Activated naive CD8-positive, alpha-beta T cell treated with anti-CD3 and anti-CD28 coated beads, Interleukin-2, amount 50 U/mL, for 16 hours (primary cell): ENCODE measurements at places on chromosomes 3 and 15.

DNA sequence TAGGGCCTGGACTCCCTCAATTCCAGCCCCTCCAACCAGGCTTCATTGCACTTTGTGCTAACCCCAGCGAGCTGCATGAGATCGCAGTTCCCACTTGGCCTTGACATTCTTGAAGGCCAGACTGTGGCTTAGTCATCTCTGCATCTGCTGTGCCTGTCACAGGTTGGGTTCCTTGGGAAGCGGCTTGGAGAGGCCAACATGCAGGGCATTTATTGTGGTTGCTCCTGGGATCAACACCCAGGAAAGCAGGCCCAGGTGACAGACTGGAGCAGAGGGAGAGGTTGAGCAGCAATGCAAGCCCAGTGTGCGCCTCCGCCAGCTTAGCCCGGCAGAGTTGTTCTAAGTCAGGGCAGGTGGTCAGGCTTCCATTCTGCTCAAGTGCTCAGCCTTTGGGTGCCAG, 10.5 kb downstream of the ABCF3 start:
- DNase-seq, result no peak

- DNase-seq, result no peak
Measured at GRCh38 chr3:31772758-31773473, 208.1 kb downstream of the OSBPL10 start.

DNA sequence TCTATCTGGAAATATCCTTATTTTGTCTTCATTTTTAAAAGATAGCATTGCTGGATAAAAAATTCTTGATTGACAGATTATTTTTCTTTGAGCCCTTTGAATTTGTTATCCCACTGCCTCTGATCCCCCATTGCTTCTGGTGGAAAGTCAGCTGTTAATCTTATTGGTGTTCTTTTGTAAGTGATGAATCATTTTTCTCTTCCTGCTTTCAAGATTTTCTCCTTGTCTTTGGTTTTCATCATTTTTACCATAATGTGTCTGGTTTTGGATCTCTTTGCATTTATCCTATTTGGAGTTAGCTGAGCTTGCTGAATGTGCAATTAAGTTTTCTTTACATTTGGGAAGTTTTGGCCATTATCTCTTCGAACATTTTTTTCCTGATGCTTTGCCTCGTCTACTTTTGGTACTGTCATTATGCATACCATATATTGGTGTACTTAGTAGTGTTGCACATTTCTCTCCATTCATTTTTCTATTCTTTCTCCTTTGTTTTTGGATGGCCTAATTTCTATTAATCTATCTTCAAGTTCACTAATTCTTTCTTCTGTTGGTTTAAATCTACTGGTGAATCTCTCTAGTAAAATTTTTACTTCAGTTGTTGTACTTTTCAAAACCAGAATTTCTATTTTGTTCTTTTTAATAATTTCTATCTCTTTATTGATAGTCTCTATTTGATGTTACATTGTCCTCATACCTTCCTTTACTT, 440.0 kb upstream of the PROK2 start:
- no peak for DNase-seq

DNA sequence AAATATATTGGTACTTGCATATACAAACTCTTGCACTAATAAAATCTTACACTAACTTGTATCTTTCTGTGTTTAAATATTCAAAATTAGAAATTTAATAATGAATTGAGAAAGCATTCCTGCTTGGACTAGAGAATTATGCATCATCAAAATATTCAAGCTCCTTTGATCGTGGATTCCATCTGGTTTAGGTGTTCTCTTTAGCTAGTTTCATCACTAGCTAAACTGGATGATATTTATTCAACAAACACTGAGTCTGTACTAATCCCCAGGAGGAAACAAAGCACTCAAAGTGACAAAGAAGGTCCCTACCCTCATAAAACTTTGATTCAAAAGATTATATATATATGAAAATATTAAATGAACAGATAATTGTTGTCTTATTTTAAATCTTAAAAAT, 1360.9 kb upstream of the ALCAM start:
- DNase-seq, result no peak

DNA sequence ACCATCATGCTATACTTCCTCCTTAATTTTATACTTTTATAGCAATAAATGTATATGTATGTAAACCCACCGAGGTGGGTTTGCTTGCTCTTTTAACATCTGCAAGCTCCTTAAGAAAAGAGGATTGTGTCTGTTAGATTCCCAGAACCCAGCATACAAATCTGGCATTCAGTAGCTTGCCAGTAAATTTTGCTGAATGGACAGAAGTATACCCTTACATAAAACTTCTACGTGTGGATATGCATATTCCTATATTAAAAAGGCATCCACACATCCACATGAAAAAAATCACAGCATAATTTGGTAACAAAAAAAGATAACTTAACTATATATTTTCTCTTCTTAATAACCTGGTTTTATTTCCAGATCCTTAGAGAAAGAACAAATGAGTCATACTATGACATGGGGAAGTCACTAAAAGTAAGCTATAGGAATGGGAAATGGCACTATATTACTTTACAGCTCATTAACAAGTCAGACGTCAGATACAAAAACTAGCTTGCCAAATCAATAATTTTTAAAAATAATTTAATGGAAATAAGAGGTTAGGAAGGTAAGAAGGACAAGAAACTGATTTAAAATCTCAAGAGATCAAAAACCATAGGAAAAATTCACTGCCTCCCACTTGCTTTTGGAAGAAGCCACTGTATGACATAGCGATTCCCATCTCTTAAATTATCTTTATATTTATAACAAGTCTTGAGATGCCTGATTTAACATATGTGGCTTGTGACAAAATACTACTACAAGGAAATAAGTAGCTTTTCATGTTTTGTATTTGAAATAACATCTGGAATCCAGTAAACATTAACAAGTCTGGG, 68.7 kb downstream of the SUMF1 start:
- DNase-seq, result no peak

GRCh38 chr3:171566803-171567422, 106.7 kb upstream of the TNIK start:
- no peak for DNase-seq

DNA sequence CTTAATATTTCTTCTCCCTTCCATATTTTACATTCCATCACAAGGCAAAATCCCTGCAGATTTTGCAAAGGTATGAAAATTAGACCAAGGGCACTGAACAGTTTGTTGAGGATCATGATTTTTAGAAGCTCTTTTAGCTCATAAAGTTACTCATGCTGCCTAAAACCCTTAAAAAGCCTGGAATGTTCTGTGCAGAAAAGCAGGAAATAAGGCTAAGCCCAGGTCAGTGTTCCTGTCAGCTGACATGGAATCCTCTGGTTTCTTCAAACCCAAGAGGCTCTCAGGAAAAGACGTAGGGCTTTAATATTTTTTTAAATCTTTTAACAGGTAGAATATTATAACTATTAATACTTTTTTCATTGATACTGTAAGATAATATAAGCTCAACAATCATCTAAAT, 8.2 kb downstream of the CBLB start:
- DNase-seq, result no peak

DNA sequence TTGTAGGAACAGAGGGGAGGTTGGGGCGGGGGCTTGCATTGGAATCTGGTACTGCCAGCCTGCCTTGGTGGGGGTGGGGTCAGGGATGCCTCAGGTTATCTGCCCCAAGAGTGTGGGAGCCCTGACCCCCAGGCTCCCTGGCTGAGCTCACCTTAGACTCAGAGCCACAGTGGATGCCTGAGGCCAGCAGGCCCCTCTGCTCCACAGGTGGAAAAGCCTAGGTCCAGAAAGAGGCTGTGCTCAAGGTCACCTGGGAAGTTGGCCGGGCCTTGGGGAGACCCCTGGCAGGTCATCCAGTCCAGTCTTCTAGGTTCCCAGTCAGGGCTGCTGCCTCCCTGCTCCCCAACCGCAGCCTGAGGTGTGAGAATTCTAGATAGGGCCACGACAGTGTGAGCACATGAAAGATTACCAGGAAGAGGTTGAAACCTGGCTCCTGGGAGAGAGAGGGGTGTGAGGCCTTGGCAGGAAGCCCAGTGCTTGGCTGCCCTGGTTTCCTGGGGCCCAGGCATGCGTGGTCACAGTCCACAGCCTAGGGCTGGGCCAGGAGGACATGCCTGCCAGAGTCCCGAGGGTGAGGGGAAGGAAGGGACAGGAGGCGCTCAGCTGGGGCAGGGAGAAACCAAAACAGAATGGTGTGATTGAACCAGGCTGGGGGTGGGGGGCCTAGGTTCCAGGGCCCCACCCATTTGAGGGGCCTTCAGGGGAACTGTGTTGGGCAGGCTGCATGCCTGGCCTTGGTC, 4.9 kb downstream of the HDAC11 start:
- no peak for DNase-seq

DNA sequence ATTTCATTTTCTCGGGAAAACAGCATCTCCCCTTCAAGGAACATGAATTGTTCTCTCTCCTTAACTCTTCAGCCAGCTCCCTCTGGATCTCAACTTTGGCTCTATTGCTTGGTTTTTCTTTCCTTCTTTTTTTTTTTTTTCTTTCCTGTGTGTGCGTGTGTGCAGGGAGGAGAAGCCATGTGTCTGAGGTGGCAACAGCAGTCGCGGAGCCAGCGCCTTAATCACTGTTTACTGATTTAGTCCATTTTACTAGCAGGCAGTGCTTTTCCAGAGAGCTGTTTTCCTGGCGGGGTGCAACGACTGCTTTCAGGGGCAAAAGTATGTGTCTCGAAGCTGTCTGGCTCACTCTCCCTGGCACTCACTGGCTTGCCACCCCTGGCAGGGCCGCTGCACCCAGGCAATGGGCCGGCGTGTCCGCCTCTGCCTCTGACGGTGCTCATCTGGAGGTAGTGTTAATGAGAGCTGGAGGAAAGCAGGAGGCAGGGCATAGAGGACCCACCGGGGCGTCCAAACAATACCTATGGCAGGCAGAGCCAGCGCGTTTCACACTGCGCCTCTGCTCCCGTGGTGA, 835.4 kb upstream of the NR2F2 start:
- DNase-seq, result no peak

- no peak for DNase-seq
Measured at GRCh38 chr3:134552784-134553183, 66.9 kb downstream of the CEP63 start.

- no peak for DNase-seq
Measured at GRCh38 chr15:93493172-93493571, 404.2 kb upstream of the RGMA start.

- DNase-seq, result peak; percentile 53
Measured at GRCh38 chr3:49903451-49904424, at the start of gene MST1R. Gene MST1R (minus strand): TSS chr3:49903873. CDS start chr3:49903609, 264 bp downstream.

DNA sequence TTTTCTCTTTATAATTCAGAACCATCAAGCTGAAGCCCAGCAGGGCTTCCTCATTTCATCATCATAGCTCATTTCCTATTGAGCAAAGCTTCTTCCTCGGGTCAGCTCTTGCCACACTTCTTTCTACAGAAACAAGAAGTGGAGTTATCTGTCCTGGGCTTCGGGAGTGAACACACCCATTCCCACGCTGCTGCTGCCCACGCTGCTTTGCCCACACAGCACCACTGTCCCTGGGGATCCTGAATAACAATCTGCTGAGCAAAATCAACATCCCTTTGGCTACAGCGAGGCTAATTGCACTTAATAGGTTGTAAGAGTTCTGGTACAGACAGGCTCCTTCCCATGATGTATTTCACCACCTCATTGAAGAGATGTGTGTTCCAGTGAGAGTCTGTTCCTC, 23.7 kb downstream of the CEP19 start:
- no peak for DNase-seq

DNA sequence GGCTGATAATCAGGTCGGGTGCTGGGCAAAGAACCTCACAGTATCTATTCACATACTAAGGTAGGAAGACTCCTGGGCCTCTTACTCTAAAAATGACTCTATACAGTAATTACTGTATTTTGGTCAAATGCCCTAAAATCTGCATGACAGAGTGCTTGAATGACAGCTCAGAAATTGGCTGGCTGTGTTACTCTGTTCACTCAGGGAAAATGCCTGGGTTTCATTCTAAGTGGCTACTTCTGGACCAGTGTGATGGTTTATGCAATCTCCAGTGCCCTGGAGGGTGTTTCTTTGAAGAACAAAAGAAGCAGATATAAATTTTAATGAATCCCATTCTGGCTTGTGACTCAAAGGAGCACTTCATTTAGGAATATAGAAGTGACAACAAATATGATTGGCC, 2.2 kb downstream of the GABRR3 start:
- DNase-seq, result no peak

DNA sequence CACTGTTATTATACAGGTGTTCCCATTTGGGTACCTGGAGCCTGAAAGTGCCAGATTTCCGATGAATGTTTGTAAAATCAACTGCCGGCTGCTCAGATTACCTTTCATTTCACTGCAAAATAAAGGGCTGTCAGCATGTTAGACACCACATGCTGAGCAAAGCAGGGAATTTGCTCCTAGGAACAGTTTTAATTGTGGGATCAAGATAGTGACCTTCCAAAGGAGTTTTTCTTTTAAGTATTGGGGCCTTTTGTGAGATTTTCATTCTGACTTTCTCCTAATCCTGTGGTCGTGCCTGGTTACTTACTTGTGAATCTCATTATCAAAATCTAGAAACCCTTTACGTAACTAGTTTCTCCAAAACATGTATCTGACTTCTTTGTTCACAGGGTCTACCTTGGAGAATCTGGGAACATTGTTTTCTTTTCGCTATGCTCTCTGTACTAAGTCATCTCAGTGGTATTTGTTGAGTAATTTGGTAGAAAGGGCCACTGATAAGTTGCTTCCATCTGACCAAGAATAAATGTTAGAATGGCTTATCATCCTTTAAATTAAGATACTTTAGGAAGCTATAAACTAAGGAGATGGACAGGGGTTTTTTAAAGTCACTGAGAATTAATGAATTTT, 40.8 kb upstream of the LRTM1 start:
- no peak for DNase-seq

- DNase-seq, result no peak
Measured at GRCh38 chr15:72229947-72230196, 1.1 kb downstream of the PKM start.

- no peak for DNase-seq
Measured at GRCh38 chr3:59839810-59840515, 790.1 kb upstream of the CFAP20DC start.

- no peak for DNase-seq
Measured at GRCh38 chr3:41274944-41275668, 75.8 kb downstream of the CTNNB1 start.

DNA sequence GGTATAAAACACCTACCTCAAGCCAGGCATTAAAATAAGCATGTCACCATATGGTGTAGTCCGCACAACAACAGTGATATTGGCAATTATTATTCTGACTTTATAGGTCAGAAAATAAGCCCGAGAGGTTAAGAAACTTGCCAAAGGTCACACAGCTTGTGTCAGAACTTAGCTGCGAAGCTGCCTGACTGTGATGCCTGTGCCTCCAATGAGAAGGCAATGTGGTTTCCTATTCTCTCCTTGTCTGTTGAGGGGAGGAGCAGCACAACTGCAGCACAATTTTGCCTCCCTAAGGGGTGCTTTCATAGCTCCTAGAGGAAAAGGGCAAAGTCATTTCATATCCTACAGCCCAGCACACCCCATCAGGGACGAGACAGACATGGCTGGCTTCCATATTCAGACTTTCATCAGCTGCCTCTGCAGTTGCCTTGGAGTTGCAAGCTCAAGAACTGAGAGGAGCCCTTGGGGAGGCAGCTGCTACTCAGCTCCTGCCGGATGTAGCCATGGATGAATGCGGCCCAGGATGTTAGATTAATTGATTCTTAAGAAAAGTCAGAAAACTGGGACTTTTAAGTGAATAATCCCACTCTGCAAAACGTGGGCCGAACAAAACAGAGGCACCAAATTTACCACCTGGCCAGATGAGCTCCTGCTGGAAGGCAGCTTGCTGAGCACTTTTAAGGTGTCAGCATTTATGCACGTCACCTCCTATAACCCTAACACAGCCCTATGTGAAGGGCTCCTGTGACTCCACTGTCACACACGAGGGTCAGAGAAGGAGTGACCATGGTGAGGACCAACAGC, 38.5 kb downstream of the MYO5C start:
- DNase-seq, result no peak
